ENCODE measurements at places on chromosomes 6 and 20.

GRCh38 chr6:39295611-39296011 is 18.6 kb downstream of the KCNK17 start:
- DNase-seq, result no peak

DNA sequence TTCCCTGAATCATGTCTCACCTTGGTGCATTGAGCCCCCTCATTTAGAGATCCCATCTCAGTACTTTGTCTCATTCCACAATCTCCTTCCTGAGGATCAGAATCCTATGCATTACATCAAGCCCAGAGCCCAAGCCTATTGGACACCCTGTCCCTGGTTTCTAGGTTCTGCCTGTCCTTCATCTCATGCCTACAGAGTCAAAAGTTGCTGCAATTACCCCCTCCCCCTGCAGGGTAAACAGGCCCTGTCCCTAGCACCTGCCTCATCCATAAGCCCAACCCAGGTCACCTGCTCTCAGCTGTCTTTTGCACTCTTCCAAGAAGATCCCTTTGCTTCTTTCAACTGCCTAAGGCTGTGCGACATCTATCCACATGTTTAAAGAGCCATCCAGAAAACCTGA is 93.9 kb downstream of the SPTLC3 start:
- no peak for DNase-seq

DNA sequence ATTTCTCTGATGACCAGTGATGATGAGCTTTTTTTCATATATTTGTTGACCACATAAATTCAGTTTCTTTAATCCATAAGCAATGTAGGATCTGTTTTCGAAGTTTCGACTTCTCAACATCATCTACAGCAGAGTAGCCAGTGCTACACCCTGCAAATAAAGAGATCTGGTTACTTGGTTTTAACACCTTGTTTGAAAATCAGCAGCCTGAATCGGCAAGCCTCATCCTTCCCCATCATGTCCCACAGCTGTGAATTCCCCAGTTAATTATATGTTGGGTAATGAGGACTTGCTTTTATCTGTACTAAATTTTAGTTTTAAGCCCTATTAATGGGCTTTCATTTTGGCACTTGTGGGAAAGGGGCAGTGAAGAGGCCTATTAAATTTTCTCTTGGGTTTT is 80.6 kb downstream of the BMP2 start:
- no peak for DNase-seq

DNA sequence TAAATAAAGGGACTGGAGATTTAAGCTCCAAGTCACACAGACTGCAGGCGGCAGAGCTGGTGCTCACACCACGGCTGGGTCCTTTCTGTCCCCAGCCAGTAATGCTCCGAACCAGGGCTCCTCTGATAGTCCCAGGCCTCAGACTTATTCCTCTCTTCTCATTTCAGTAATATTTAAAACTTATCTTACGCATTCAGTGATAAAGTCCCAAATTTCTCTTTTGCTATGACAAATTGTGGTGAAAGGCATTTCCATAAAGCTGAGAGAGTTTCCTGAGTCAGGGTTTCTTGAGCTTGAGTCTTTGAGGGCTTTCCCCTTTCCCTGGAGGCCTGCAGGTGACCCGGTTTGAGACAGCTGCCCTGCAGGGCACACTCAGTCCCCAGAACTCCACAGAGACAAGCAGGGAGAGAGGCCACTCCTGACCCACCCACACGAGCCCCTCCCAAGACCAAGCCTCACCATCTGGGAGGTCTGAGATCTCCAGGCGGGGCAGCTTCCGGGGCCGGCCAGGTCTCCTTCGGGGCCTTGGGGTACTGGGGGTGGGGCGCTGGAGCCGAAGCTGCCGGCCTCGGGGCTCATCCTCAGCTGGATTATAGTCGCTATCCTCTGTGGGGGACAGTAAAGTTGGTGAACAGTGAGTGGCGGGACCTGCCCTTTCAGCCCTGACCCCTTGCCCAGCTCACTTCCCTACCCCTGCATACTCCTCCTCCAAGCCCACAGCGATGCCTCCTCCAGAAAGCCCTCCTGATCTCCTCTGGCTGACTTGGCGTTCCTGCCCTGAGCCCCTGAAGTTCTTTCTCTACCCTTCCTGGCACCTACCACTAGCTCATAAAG is 6.6 kb downstream of the ZNF335 start:
- no peak for DNase-seq

- no peak for DNase-seq
Measured at GRCh38 chr20:5192570-5193431, 66.0 kb downstream of the CDS2 start.

- DNase-seq, result no peak
Measured at GRCh38 chr6:44006123-44006871, 121.0 kb downstream of the MRPL14 start.

DNA sequence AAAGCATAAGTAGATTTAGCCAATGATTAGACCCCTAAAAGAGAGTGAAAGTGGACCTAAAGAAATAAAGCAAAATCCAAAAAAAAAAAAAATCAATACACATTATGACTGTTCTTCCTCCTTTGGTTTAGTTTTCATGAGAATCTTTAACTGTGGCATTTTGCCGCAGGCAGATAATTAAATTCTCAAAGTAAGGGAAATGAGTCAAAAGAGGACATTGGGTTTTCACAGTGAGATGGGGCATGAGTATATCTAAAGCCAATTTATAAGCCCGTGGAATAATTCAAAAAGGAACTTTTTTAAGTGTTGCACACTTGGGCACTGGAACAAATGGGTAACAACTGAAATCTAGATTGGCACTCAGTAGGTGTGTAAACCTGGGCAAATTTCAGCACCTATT is 230.3 kb downstream of the PKHD1 start:
- DNase-seq, result no peak

DNA sequence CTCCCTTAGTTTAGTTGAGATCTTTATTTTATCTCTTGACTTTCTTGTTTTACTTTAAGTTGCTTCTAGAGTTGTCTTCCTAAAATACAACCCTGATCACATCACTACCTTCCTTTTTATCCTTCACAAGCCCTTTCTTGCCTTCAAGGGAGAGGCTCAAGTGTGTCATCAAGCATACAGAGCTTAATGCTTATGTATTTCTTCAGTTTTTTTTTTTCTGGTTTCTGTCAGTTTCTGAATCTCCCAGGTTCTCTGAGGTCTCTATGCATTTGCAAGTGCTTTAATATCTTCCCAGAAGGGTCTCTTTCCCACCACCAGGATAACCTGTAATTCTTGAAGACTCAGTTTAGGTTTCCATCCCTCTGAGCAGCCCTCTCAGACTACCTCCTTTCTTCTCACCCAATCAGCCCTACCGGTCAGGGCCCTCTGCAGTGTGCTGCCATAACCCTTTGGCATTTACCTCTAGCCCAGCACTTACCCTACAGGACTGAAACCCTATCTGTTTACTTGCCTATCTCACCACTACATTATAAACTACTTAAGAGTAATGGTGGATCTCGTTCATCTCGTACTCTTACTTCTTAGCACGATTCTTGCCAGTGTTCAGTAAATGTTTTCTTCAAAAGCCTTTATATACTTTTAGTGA is 36.9 kb downstream of the EYA4 start:
- no peak for DNase-seq

DNA sequence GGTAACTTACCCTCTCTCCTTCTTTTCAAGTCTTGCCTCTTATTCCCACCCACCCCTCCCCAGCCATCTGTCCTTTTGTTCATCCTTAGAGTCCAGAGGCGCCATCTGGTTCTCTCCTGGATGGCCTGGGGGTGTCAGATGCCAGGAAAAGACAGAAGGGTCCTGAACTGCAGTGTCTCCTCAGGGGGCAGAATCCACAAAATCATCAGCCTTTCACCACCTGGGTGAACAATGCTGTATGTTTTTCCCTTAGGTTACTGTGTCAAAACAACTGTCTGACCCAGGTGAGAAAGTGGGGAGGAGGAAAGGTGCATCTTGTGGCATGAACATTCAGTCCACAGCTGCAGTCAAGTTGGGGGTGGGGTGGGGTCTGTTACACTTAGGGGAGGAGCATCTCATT is 47.9 kb upstream of the FYN start:
- no peak for DNase-seq

GRCh38 chr6:168834801-168835200 is 393.8 kb downstream of the SMOC2 start:
- DNase-seq, result no peak

GRCh38 chr6:52117352-52117751 is 29.9 kb upstream of the PKHD1 start:
- no peak for DNase-seq

DNA sequence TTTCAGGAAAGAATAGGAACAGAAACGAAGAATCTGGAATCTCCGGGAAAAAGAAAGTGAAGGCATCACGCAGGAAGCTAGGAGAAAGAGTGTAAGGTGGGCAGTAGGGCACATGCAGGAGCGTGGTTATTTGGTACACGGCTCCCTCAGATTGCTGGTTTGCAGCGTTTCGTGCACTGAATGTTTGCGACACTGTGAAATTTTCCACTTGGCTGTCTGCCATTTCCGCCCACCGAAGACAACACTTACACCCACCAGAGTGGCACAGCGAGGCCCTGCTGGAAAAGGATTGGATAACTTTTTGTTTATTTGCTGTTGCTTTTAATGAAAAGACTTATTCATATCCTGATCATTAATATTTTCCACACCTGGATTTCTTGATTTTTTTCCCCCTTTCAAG is 248.3 kb downstream of the GMPR start:
- DNase-seq, result no peak

- no peak for DNase-seq
Measured at GRCh38 chr6:44367681-44368080, 19.8 kb upstream of the CDC5L start.

GRCh38 chr6:154996841-154997311 is 1.8 kb downstream of the TIAM2 start:
- DNase-seq, result no peak

DNA sequence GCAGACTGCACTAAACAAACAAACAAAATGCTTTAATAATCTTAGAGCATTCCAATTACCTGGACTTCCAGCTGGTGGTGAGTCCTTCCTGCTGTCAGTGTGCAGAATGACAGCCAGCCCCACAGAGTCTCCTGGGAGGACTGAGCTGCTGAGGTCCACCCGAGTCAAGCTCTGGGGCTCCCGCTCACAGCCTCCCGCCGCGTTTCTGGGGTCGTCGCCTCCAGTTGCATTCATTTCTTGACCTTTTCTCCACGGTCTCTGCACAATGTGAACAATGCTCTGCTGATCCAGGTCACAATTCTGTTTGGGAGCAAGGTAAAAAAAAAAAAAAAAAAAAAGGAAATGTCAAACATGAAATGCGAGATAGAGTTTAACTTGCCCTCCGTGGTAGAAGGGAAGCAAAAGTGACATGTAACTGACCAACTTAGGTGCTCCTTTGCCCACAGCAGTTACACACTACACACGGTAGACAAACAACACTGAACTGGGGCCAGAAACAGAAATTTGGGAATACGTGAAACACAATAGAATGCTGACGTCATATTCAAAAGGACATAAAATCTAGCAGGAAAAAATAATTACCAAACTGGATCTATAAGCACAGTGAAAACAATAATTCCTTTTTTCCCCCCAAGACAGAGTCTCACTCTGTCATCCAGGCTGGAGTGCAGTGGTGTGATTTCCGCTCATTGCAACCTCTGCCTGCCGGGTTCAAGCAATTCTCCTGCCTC is 464.9 kb downstream of the PRKN start:
- DNase-seq, result no peak

DNA sequence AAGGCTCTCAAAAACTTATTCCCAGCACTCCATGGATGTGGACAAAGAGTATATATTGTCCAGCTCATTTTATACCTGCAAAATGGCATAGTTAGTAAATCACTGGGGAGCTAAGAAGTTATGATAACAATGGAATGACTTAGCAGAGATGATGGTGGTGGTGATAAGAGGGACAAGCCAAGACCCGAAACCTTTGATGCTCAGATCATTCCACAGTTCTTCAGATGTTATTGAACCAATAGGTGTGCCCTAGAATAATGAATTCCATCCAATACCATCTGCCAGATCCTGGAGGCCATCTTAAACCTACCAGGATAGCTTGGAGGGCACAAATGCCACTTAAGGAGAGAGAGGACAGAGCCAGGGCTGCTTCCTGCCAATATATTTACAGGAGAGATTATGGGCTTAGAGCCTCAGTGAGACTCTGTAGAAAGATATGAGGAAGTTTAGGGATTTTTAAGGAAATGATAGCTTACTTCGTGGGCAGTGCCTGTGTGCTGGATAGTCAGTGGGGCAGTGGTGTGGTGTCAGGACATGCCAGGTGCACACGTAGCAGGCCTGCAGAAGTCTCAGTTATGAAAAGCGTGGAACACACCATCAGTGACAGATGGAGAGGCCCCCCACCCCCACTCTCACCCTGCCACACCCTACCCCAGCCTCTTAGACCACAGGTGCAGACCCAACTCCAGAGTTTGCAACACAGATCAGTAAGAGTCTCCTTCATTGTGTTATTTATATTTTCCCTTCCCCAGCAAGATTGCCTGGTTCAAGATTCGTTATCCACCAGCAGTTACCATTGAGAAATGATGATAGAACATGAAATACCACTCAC is 209.7 kb upstream of the SUPT3H start:
- no peak for DNase-seq

DNA sequence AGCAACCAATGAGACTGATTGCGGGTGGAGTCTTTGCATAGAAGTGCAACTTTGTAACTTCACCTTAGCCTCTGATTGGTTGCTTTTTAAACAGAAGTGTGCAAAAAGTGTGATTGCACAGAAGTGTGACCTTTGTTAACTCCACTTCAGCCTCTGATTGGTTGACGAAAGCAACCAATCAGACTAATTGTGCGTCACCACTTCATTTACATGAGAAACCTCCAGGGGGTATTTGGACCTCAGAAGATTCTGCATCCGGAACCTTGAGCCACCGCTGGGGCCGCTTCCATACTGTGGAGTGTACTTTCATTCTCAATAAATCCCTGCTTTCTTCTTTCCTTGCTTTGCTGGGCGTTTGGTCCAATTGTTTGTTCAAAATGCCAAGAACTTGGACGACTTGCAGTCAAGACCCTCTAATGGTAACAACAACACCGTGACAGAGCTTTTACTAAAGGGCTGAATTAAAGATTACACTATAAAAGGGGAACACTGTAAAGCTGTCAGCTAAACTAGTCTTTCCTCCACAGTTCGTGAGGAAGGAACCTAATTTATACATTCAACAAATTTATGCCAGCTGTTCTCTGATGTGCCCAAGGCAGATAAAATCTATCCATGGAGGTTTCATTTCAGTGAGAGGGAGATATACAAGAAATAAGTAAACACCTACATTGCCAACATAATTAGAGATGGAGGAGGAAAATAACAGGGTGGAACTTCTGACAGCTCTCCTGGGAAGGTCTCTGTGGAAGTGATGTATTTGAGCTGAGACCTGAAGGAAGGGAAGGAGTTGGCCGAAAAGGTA is 1.4 kb upstream of the HECA start:
- DNase-seq, result no peak
